ENCODE measurements at places on chromosomes 2 and 18.

- H3K4me1 ChIP-seq: no peaks in the 10 kb centered on the region
- H3K36me3 ChIP-seq: no peaks in the 10 kb centered on the region
- no peaks in the 10 kb centered on the region for H3K27me3 ChIP-seq
- no peak for DNase-seq
Measured at GRCh38 chr2:133420788-133421187, 147.5 kb downstream of the NCKAP5 start.

DNA sequence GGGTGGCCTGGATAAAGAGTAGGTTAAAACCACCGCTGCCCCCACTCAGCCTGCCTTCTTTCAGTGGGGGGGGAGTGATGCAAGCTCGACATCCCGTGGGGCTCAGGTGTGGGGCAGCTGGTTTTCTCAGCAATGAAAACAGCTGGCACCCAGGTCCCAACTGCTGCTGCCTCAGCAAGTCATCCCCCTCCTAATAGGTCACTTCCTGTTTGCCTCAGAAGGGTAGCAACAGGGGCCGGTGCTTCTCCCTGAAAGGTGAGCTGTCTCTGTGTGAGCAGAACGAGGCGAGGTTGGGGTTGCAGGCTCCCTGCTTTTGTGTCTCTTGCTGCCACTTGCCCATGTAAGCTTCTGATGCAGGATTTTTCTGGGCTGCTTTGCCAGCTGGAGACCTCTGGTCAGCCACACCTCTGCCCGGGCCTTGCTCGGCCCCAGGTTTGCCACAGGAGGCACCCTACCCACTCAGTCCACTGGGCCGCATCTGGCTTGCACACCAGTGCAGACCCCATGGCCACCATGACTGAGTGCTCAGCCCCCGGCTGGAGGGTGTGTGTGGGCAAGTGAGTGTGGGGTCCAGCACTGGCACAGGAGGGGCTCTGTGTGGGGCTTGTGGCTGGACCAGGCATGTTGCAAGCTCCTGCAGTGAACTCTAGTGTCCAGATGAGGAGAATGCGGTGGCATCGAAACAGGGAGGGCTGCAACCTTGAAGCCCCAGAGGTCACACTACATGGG, 11.5 kb upstream of the ASB1 start:
- DNase-seq: no peak
- peaks cover 8% of the 10 kb centered on the region for H3K4me1 ChIP-seq
- H3K27ac ChIP-seq: no peak overlapping the region
- H3K36me3 ChIP-seq: no peaks in the 10 kb centered on the region
- no peak overlapping the region for H3K4me3 ChIP-seq

- no peaks in the 10 kb centered on the region for H3K36me3 ChIP-seq
- no peaks in the 10 kb centered on the region for H3K27me3 ChIP-seq
- no peaks in the 10 kb centered on the region for H3K4me1 ChIP-seq
- H3K27ac ChIP-seq: no peak overlapping the region
- no peak overlapping the region for H3K4me3 ChIP-seq
Measured at GRCh38 chr2:229666811-229667210, 47.5 kb downstream of the DNER start.

DNA sequence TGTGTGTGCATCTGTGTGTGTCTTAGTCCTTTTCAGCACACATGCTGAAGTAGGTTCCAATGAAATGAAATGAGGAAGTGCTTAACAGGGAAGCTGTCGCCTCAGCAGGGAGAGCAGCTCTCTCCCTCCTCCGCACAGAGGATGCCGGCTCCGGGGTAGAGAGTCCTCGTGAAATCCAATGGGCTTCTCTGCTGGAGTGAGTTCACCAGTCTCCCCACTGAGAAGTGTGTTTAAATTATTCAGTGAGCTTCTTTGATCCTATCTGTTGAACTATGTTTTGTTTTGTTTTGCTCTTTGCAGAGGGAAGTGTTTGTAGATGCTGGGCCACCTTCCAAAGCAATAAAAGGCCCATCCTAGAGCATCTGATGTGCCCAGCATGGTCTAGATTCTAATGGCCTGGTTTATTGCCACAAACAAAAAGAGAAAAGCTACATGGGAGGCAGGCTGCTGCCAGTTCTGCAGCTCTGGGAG, 6.7 kb downstream of the PPP1R7 start:
- H3K36me3 ChIP-seq: peaks cover 37% of the 10 kb centered on the region
- no peak overlapping the region for H3K4me3 ChIP-seq
- no peak overlapping the region for H3K27ac ChIP-seq
- no peaks in the 10 kb centered on the region for H3K27me3 ChIP-seq
- no peak for DNase-seq

DNA sequence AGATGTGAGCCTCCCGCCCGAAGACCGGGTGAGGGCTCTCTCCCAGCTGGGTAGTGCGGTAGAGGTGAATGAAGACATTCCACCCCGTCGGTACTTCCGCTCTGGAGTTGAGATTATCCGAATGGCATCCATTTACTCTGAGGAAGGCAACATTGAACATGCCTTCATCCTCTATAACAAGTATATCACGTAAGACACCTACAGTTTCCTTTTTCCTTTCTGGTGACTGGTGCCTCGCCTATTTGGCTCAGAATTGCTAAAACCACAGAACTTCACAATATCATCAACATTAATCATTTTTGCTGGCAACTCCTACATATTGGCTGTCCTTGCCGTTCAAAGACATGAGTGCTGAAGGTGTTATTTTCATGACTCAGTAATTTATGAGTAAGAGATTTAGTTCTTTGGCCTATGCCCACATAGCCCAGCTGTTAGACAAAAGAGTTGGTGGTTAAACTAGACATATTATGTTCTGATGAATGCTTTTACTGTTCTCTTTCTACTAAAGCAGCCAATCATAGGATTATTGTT, 2.2 kb downstream of the STAMBP start:
- H3K27me3 ChIP-seq: no peaks in the 10 kb centered on the region
- DNase-seq: no peak
- H3K36me3 ChIP-seq: peaks cover 24% of the 10 kb centered on the region
- H3K27ac ChIP-seq: no peak overlapping the region
- H3K4me3 ChIP-seq: no peak overlapping the region

GRCh38 chr18:8857806-8858205, 152.4 kb downstream of the MTCL1 start:
- no peak overlapping the region for H3K4me3 ChIP-seq
- H3K4me1 ChIP-seq: no peaks in the 10 kb centered on the region
- no peaks in the 10 kb centered on the region for H3K27me3 ChIP-seq
- no peak for DNase-seq

DNA sequence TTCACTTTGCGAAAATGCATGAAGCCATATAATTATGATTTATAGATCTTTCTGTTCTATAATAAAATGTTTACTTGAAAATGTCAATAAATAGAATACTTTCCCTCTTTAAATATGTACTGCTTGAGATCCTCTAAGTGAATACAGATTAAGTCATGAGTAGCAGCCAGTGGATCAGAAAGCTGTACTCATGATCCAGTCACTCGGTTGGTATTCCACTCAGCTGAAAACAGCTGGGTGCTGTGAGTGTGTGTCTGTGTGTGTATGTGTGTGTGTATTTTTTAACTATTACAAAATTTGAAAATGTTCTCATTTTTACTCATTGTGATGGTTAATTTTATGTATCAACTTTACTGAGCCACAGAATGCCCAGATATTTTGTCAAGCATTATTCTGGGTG, 141.6 kb upstream of the CYP26B1 start:
- H3K36me3 ChIP-seq: no peaks in the 10 kb centered on the region
- H3K27ac ChIP-seq: no peak overlapping the region
- no peak overlapping the region for H3K4me3 ChIP-seq
- H3K4me1 ChIP-seq: no peaks in the 10 kb centered on the region
- no peak for DNase-seq
- no peaks in the 10 kb centered on the region for H3K27me3 ChIP-seq

DNA sequence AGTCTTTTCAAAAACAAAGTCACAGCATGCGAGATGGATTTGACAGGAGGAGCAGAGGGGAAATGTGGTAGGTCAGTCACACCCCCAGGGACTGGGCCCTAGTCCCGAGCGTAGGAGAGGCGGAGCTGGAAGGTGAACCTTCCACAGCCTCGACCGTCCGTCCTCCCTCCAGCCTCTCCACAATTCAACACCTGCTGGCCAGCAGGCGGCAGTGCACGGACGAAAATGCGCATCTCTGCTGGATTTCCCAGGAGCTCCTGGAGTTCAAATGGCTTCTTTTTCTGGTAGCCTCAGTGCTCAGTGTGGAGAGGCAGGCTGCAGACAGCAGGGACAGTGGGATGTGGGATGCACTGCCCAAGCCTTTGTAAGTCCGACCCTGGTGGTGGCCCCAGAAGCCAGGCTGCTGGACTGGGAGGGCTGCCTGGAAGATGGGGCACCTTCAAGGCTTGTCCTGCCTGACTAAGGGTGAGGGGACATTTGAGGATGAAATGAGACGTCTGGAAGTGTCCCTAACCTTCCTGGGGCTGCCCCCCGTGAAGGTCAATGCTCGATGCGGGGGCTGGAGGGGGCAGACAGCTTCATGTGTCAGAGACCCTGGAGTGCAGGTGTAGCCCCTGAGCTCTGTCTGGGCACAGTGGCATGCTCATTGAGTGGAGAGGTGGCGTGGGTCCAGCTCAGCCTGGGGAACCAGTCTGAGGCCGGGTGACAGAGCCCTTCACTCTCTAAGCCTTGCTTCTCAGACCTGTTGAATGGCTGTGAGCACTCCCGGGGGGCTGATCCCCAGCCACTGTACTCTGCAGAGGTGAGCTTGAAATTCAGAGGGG, 189.5 kb downstream of the TFCP2L1 start:
- no peak overlapping the region for H3K27ac ChIP-seq
- H3K4me3 ChIP-seq: no peak overlapping the region
- H3K4me1 ChIP-seq: no peaks in the 10 kb centered on the region
- H3K36me3 ChIP-seq: no peaks in the 10 kb centered on the region
- no peaks in the 10 kb centered on the region for H3K27me3 ChIP-seq

DNA sequence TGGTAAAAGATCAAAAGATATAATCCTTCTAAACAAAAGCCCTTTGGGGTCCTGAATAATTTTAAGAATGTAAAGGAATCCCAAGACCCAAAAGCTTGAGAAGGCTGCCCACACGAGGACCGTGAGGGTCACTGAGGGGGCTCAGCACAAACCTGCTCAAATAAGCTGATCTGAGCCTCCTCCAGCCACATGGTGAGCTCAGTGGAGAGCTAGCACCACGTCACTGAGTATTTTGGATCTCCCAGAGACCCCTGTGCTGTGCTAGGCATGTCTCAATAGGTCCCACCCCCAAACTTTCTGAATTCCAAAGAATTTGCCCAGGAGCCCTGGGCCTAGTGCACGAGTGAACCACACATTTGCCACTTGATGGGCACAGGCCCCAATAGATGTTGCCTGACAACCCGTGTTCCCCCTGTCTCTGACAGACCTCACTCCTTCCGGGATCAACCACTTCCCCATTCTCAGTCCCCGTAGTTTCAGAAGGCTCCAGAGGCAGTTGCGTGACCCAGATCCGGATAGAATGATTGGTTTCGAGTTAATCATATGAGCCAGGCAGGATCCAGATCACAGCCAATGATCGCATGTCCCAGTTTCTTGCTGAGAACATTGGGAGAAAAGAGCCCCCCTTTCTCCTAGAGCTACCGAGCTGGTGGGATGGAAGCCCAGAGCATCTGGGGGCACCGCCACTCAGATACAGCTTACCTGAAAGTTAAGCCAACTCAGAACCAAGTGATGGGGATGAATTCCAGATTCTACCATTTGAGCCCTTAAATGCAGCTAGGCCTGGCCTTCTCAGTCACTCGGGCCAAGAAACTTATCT, 203.8 kb downstream of the TNS1 start:
- peak; percentile 73 for DNase-seq
- H3K4me1 ChIP-seq: peaks cover 68% of the 10 kb centered on the region
- no peak overlapping the region for H3K4me3 ChIP-seq
- H3K27ac ChIP-seq: peak overlapping the region; percentile 72
- peaks cover 57% of the 10 kb centered on the region for H3K36me3 ChIP-seq
- no peaks in the 10 kb centered on the region for H3K27me3 ChIP-seq

- no peaks in the 10 kb centered on the region for H3K4me1 ChIP-seq
- DNase-seq: no peak
- H3K4me3 ChIP-seq: no peak overlapping the region
- H3K36me3 ChIP-seq: peaks cover 83% of the 10 kb centered on the region
- H3K27ac ChIP-seq: no peak overlapping the region
Measured at GRCh38 chr2:215367662-215368492, 56.0 kb downstream of the ATIC start.

All from tibial artery (tissue), 4 donors.